ENCODE measurements at places on chromosomes 13 and 19.

GRCh38 chr13:98576200-98576945, 534 bp downstream of the STK24 start:
- DNase-seq, result peak; percentile 65

- DNase-seq, result no peak
These were observed 1.2 kb downstream of the KLF2 start for GRCh38 chr19:16325641-16326400.

DNA sequence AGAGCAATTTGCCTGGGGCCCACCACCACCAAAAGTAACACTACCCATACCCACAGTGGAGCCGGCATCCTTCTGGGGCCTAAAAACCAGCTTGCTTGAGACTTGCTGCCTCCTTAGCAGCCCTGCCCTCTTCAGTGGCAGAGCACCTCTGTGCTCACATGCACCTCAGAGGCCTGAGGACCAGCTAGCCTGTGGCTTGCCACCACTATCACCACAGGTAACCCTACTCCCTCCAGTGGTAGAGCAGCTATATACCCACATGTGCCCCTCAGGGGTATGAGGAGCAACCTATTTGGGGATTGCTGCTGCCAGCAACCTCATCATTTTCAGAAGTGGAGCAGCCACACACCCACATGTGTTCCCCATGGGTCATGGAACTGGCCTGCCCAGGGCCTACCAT, 111.4 kb upstream of the SPRY2 start:
- DNase-seq, result no peak

GRCh38 chr13:36341718-36342117, 4.5 kb downstream of the SPART start:
- DNase-seq, result no peak

- DNase-seq, result no peak
These were observed 124.3 kb upstream of the GJB6 start for GRCh38 chr13:20356444-20356843.

GRCh38 chr19:17184371-17184841, 30.8 kb upstream of the USE1 start:
- no peak for DNase-seq

- no peak for DNase-seq
These were observed 581 bp downstream of the RPL18 start for GRCh38 chr19:48618278-48618915.

DNA sequence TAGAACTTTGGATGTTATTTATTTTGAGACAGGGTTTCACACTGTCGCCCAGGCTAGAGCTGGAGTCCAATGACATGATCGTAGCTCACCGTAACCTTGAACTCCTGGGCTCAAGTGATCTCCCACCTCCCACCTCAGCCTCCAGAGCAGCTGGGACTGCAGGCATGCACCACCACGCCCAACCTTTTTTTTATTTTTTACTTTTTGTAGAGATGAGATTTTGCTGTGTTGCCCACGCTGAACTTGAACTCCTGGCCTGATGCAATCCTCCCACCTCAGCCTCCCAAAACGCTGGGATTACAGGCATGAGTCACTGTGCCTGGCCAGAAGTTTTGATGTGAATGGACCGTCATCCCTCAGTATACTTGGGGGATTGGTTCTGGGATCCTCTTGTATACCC, 13.7 kb downstream of the ANKRD27 start:
- no peak for DNase-seq

Data from C1 segment of cervical spinal cord (tissue), 14 donors.